ENCODE measurements at places on chromosomes 7 and 10. TPM values are rescaled to one million over a fixed set of nuclear protein-coding genes. Genes with fewer than 3 reads are reported as not detected.

DNA sequence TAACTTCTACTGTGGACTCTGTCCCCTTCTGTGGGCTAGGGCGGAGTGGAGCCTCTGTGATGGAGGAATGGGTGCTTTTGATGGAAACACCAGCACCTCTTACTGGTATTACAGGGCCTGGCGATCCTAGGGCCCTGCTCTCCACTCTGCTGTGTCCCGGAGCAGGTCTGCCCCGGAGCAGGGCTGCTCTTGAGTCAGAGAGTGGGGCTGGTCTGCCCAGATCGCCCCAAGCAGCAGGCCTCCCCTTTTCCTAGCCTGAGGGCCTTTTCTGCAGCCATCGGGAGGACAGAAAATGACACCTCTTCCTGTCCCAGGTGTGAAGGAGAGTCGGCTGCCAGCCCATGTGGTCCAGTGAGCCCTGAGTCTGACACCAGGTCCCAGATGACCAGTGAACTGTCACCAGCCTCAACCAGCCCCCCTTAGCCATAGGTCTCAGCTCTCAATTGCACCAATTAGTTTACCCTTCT is 1.4 kb downstream of the ZNF282 start:
- peaks cover 48% of the 10 kb centered on the region for H3K36me3 ChIP-seq
- H3K27ac ChIP-seq = peak overlapping the region; percentile 92
- H3K4me1 ChIP-seq = peaks cover 37% of the 10 kb centered on the region
- DNase-seq = no peak

DNA sequence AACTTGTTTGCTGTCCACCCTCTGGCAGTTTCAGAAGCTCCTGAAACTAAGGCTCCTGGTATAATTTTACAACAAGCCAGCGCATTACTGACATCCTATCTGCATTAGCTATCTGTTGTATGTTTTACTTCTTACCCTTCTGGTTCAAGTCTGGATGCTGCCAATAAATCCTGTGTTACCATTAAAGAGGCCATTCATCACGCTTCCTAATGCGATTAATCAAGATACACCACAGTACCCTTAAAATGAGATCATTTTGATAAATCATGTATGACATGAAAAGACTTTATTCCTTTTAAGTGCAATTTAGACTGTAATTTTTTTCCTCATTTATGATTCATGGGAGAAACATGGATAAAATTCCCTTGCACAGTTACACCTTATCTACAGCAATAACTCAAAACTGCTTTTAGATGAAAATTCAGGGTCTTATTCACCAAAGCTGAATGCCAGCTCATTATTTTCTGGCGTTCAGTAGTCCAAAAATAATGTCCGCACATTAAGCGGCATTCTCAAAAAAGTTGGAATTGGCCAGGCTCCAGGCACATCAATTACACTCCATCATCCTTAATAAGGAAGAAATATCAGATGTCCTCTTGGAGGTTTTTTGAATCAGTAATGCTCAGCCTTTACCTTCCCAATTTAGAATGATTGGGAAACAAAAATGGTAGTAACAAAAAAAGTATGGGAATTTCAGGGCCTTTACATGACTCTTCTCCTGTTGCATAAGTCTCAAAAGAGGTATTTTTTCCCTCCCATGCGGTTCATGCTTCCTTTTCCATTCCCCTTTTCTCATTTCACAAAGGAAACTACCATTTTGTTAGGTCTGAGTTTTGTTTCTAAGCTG is 878.5 kb downstream of the LRMDA start:
- no peaks in the 10 kb centered on the region for H3K4me1 ChIP-seq
- no peak overlapping the region for H3K4me3 ChIP-seq
- no peaks in the 10 kb centered on the region for H3K36me3 ChIP-seq
- H3K27me3 ChIP-seq = peaks cover 3% of the 10 kb centered on the region
- no peak for DNase-seq
- H3K27ac ChIP-seq = no peak overlapping the region

GRCh38 chr10:120667276-120667675 is 183.9 kb upstream of the WDR11 start:
- no peaks in the 10 kb centered on the region for H3K4me1 ChIP-seq
- no peaks in the 10 kb centered on the region for H3K36me3 ChIP-seq
- DNase-seq = no peak
- no peak overlapping the region for H3K4me3 ChIP-seq
- H3K27ac ChIP-seq = no peak overlapping the region

Gene AS3MT
- not detected for total RNA-seq

GRCh38 chr7:102040569-102040968 is 223.1 kb downstream of the CUX1 start:
- no peak for DNase-seq
- no peak overlapping the region for H3K4me3 ChIP-seq
- no peaks in the 10 kb centered on the region for H3K27me3 ChIP-seq
- peaks cover 17% of the 10 kb centered on the region for H3K4me1 ChIP-seq

Gene PSMC2
- total RNA-seq = 137 TPM

- H3K27me3 ChIP-seq = no peaks in the 10 kb centered on the region
- H3K36me3 ChIP-seq = no peaks in the 10 kb centered on the region
- DNase-seq = no peak
- H3K4me1 ChIP-seq = no peaks in the 10 kb centered on the region
Observed at GRCh38 chr10:131997366-131998049, 15.8 kb upstream of the BNIP3 start.

- H3K4me3 ChIP-seq = no peak overlapping the region
- H3K27ac ChIP-seq = no peak overlapping the region
- no peaks in the 10 kb centered on the region for H3K4me1 ChIP-seq
- H3K36me3 ChIP-seq = no peaks in the 10 kb centered on the region
- DNase-seq = no peak
- no peaks in the 10 kb centered on the region for H3K27me3 ChIP-seq
Observed at GRCh38 chr7:40623863-40624262, 489.1 kb downstream of the SUGCT start.

GRCh38 chr7:44617225-44617890 is 10.9 kb downstream of the OGDH start:
- peak; percentile 61 for DNase-seq
- no peaks in the 10 kb centered on the region for H3K27me3 ChIP-seq
- peaks cover 72% of the 10 kb centered on the region for H3K4me1 ChIP-seq
- H3K27ac ChIP-seq = peak overlapping the region; percentile 91

GRCh38 chr10:27188897-27189296 is 33.7 kb downstream of the MASTL start:
- H3K4me3 ChIP-seq = no peak overlapping the region
- no peaks in the 10 kb centered on the region for H3K4me1 ChIP-seq
- H3K36me3 ChIP-seq = peaks cover 18% of the 10 kb centered on the region
- no peaks in the 10 kb centered on the region for H3K27me3 ChIP-seq

DNA sequence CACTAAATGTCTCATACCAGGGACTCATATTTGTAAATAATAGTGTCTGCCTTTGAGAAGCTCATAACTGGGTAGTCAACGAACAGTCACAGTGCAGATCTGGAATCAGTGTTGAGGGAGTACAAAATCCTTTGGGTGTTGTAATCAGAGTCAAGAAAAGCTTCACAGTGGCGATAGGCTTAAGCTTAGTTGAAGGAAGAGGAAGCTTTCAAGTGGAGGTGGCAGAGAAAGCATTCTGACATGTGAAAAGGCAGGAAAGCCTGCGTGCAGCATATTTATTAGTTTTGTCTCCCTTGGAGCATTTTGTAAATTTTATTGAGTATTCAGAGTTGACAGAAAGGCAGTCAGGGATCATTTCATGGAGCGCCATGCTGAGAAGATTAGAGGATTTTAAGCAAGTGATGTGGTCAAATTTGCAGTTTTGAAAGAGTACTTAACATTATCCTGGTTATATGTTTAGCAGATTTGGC is 104.9 kb downstream of the ADK start:
- no peak overlapping the region for H3K4me3 ChIP-seq
- no peaks in the 10 kb centered on the region for H3K27me3 ChIP-seq
- DNase-seq = no peak
- no peak overlapping the region for H3K27ac ChIP-seq
- H3K4me1 ChIP-seq = peaks cover 11% of the 10 kb centered on the region

- no peaks in the 10 kb centered on the region for H3K36me3 ChIP-seq
- no peak overlapping the region for H3K4me3 ChIP-seq
- peaks cover 44% of the 10 kb centered on the region for H3K4me1 ChIP-seq
- H3K27me3 ChIP-seq = no peaks in the 10 kb centered on the region
Observed at GRCh38 chr10:3848005-3848774, 63.2 kb upstream of the KLF6 start.

GRCh38 chr7:157136372-157136771 is 2.4 kb upstream of the UBE3C start:
- H3K27ac ChIP-seq = peak overlapping the region; percentile 6
- no peak for DNase-seq
- peaks cover under 1% of the 10 kb centered on the region for H3K27me3 ChIP-seq
- peaks cover 18% of the 10 kb centered on the region for H3K36me3 ChIP-seq
- H3K4me3 ChIP-seq = peak overlapping the region; percentile 1

Gene FAM25A
- total RNA-seq = not detected
